PC-9 (cell line): ENCODE measurements at places on chromosomes 6 and 20. TPM values are rescaled to one million over a fixed set of nuclear protein-coding genes. Genes with fewer than 3 reads are reported as not detected.
A peak's percentile ranks its signal among the peaks of the same experiment; 100 is the strongest.

GRCh38 chr6:112802144-112802543, 455.0 kb downstream of the RFPL4B start:
- no peak for DNase-seq

DNA sequence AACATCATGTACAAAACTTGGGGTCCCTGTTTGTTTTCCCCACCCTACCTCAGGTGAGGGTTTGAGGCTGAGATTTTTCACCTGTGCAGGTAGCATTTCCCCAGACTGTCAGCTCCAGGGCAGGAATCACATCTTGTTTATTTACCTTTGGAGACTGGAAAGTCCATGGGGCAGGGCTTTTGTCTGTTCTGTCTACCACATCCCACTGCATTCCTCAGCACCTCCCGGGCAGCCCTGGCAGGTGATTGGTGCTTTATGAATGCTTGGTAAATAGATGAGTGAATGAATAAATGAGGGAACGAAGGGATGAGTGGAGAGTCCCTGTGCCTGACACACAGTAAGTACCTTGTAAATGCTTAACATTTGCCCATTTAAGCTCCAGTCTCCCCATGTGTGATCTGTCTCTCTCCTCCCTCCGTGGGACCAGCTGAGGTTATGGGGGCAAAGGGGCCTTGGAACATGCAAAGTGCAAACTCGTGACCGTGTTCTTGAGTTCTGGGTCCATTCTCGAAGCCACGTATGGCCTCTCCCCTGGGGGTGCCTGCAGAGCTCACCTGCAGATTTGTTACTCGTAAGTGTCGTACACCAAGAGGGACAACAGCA, 69.7 kb upstream of the PMEPA1 start:
- peak; percentile 46 for DNase-seq

- DNase-seq = no peak
Measured at GRCh38 chr6:143299253-143300166, 151.0 kb downstream of the ADAT2 start.

The REM1 gene
- not detected in 2 replicates for total RNA-seq

The POPDC3 gene
- total RNA-seq = 14.8 and 24.2 TPM in 2 replicates

The ATP6V1G2 gene
- total RNA-seq = 0.55 and 1.8 TPM in 2 replicates

The BANF2 gene
- not detected in 2 replicates for total RNA-seq

The TRIM10 gene
- not detected in 2 replicates for total RNA-seq

The SNX5 gene
- 97.7 and 116 TPM in 2 replicates for total RNA-seq

The SUMO4 gene
- 1.8 TPM in 2 replicates for total RNA-seq
